ENCODE measurements at places on chromosomes 5 and 9.

DNA sequence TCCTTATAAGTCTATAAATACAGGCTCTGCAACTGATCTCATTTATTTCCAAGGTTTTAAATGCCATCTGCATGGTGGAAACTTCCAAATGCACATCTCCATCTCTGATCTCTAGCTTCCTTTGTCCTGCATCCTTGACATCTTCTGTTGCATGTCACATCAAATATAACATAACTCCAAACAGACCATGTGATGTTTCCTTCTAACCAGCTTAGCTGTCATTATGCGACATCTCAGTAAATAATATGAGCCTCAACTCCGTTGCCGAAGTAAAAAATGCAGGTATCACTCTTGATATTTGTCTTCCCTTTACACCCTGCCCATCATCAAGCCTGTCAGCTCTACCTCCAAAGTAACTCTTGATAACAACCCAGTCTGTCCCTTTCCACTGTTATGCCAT, 506.4 kb upstream of the C9orf72 start:
- DNase-seq: no peak

DNA sequence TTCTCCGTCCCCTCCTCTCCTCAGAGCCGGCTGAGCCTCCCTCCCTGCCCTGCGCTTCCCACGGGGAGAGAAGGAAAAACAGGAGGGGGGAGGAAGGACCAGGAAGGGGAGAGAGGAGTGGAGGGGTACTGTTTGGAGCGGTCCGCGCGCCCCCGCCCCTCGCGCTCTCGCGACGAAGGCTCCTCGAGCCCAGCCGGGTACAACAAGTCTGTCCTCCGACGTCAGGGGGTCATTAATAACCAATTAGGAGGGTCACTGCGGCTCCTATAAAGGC, 480 bp upstream of the PRDM12 start:
- DNase-seq: no peak

DNA sequence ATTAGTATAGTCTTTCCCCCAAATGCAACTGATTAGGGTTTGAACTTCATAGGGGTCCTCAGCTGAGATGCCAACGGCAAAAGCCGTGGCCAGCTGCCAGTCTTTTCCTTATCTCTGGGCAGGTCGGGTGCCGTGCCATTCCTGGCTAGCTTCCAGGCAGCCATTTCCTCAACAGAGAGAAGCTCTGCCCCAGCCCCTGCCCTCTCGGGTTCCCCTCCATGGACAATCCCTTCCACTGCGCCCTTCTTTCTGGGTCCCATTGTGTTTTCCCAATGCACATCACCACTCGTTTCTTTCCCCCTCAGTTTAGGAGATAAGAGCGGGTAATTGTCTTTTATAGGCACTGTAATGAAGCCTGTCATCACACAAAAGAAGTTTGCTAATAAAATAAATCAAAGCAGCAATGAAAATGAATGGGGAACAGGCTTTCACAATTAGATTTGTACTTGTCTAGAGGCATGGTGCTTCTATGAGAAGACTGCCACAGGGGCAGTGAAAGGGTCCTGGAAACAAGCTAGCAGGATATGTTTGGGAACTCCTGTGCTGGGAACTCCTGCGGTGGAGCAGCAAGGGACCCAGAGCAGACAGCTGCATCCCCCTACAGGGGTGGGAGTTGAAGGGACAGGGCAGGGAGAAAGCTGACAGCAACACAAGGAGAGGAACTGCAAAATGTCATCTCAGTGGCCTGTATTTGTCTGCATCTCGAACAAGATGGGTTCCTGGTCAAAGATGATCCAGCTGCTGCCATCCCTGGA, 48.0 kb upstream of the SAP30L start:
- DNase-seq: no peak

DNA sequence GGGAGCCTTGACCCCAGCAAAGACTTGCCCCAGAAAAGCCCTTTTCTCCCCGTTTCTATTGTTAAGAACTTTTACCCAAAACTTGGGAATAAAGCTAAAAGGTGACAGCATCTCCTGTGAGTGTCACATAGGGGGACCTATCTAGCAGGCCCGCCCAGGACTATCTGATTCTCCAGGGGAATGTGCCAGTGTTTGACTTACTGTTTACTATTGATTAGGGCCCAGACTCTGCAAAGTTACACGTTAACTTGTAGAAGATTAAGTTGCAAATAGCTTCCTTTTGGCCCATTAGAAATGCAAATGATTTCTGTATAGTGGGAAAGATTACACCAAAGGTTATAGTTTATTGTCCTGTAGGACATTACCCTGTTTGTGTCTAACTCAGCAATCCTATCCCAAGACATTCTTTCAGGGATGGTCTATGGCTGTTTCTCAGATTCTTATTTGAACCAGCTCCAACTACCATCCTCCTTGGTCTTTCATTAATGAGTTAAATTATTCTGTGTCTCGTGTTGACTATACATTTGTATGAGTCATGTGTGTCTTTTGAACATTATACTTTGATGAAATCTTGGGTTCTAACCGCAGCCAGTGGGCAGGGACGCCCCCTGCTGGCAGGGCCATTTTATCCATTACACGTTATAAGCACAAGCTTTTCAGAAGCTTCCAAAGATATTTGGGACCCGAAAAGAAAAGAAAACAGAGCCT, 60.7 kb downstream of the HRH2 start:
- DNase-seq: no peak

GRCh38 chr9:17734674-17735073, 155.8 kb downstream of the SH3GL2 start:
- DNase-seq: no peak

GRCh38 chr5:172524573-172525021, 70.3 kb upstream of the SH3PXD2B start:
- DNase-seq: no peak

DNA sequence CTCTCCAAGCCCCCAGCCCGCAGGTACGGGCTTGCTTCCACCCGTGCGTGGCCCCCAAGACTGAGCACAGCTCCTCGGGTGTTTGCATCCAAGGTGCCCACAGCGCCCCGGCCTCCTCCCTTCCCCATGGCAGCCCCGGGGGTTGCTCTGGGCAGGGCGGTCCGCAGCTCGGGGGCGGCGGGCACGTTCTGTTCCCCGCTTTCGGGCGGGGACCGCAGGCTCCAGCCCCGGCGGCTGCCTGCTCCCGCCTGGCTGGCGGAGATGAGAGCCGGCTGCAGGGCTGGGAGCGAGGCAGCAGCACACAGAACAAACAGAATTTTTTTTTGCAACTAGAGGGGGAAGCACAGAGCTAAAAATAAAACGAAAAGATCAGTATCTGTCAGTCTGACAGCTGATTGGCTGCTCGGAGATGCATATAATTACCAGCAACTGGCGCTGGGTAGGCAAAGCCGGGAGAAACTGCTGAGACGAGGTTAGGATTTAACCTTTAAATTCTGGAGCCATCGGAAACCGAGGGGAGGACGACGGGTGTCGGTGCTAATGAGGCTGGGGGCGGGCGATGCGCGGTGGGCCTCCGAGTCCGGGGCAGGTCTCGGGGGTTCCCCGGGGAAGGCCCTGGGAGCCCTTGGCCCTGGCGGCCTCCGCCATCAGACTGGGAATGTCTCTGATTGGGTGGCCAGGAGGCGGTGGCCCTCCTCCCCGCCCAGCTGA, 142.7 kb upstream of the IER5L start:
- peak; percentile 74 for DNase-seq

DNA sequence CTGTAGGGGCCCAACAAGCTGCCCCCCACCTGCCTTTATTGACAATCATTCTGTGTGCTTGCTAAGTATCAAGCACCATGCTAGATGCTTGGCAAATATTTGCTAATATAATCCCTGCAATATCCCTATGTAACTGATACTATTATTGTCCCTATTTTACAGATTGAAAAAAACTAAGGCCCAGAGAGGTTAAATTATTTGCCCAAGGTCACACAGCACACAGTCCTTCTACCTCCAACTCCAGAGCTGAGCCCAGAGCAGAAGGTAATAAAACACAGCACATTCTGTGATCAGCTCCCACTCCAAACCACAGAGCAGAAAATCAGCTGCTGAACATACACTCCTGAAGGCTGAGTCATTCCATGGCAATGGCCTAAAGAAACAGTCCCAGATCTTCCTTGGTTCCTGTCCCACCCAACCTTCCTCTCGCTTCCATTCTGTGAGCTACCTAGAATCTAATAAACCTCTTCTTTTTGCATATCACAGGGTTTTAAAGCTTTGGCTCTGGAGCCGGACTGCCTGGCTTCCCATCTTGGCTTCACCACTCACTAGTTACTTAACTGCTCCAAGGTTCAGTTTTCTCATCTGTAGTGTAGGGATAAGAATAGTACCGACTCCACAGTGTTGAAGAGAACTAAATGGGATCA, 66.7 kb upstream of the ADRA1B start:
- DNase-seq: no peak

DNA sequence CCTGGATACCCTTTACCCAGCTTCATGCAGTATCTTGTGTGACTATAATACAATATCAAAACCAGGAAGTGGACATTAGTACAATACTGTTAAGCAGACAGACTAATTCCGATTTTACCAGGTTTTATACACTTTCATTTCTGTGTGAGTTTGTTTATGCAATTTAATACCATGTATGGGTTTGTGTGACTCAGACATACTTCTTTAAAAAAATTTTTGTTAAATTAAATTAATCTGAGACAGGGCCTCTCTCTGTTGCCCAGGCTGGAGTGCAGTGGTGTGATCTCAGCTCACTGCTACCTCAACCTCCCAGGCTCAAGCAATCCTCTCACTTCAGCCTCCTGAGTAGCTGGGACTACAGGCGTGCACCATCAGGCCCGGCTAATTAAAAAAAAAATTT, 156.8 kb downstream of the GAPVD1 start:
- no peak for DNase-seq

GRCh38 chr5:154133591-154133990, 56.9 kb upstream of the GALNT10 start:
- no peak for DNase-seq

DNA sequence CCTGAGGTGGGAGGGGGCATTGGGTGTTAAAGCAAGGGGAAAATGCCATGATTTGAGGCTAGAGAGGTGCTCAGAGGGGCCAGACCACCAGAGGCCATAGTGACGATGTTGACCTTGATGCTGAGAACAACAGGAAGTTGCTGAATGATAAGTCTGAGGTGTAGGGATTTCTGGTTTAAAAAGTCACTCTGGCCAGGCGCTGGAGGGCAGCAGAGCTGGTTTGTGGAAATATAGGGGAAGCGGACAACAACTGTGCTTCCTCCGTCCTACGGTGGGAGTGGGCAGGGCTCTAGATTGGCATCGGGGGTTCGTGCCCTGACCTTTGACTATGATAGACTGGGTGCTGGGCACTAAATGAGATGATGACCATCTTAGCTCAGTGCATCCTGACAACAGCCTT, 44.7 kb downstream of the STOM start:
- DNase-seq: no peak

DNA sequence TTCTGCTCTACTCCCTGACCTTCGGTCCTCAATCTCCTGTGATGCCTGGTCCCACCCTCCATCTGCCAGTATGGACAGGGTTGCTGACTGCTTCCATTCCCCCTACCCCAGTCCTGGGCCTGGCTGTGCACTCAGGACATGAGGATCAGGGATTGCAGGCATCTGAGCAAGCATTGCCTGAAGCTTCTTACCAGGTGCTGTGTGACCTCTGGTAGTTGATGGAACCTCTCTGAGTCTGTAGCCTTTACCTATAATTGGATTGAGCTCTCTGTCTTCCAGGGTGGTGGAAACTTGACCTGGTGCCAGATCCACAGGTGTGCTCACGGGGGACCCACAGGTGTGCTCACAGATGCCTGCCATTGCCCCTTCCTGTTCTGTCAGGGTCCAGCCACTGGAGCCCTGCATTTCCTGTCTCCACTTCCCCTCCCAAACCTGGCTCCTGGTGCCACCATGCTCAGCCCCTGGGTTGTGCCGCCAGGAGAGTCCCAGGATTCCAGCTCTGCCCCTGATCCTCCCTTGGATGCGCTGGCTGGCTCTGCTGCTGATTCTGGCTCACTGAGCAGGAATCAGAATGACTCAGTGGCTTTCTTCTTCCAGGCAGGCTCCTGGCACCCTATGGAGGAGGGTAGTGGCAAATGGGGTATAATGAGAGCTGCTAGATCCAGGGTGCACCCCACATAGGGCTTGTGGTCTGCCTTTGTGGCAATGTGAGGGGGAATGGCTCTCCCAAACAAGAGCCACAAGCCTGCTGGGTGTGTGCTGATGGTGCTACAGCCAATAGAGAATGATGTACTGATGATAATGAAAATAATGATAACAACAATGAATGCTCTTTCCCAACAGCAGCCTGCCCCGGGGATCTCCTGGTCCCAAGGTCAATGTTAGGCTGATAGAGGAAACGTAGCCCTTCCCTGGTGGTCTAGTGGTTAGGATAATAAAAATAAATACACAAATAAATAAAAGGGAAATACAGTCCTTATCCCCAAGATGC, 35.2 kb upstream of the PSD2 start:
- peak; percentile 30 for DNase-seq

GRCh38 chr9:20352591-20352990, 269.7 kb downstream of the MLLT3 start:
- DNase-seq: no peak

GRCh38 chr5:15003511-15003920, 131.9 kb upstream of the ANKH start:
- no peak for DNase-seq

GRCh38 chr5:108060340-108060739, 321.6 kb downstream of the FBXL17 start:
- no peak for DNase-seq

- no peak for DNase-seq
Measured at GRCh38 chr5:102295534-102296177, 428 bp downstream of the SLCO4C1 start.

DNA sequence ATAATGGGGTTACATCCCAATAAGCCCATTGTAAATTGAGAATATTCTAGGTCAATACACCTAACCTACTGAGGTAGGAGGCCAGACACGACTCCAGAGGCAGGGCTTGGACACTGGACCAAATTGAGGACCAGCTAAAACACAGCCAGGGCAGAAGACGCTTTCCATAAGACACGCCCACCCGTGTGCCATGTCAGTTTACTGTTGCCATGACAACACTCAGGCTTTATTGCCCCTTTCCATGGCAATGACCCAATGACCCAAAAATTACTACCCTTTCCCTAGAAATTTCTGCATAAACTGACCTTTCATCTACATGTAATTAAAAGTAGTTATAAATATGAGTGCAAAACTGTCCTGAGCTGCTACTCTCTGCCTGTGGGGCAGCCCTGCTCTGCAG, 31.5 kb downstream of the SLC22A4 start:
- no peak for DNase-seq

GRCh38 chr5:5483880-5484598, 61.6 kb downstream of the ICE1 start:
- no peak for DNase-seq
